ENCODE measurements at places on chromosomes 5 and 9.

GRCh38 chr5:40089269-40089668 lies 590.4 kb upstream of the PTGER4 start:
- no peak for DNase-seq

- DNase-seq: peak; percentile 0
Measured at GRCh38 chr9:134314950-134315715, 11.1 kb upstream of the RXRA start.

DNA sequence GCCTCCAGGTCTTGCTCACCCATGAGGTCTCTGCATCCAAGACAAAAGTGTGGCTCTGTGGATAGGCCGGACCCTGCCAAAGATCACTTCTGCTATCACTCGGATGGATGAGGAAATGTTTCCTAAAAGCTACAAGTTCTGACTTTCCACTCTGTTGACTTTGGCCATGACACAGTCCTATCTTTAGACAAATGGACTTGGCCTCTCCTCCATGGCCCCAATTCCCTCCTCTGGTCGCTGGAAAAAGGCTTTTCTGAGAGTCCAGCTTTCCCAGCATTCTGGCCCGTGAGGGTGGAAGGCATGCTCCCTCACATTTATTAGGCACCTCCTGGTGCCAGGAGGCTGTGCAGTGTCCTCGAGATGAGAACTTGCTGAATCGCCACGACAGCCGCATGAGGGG lies 83.1 kb downstream of the COL27A1 start:
- DNase-seq: no peak

- DNase-seq: no peak
Measured at GRCh38 chr5:33311893-33312292, 128.9 kb upstream of the TARS1 start.

- DNase-seq: no peak
Measured at GRCh38 chr5:140647042-140647419, 399 bp downstream of the NDUFA2 start.

- no peak for DNase-seq
Measured at GRCh38 chr5:10538103-10538788, 25.6 kb upstream of the ANKRD33B start.

GRCh38 chr9:103530934-103531333 lies 535.8 kb downstream of the CYLC2 start:
- DNase-seq: no peak

Measured in naive thymus-derived CD8-positive, alpha-beta T cell (primary cell).